Activated CD8-positive, alpha-beta memory T cell treated with anti-CD3 and anti-CD28 coated beads for 48 hours (primary cell): ENCODE measurements at places on chromosomes 3 and 15.

- no peak for DNase-seq
These were observed 6.6 kb downstream of the GPX1 start for GRCh38 chr3:49351521-49352011.

- no peak for DNase-seq
These were observed 327.1 kb downstream of the ZNF621 start for GRCh38 chr3:40851836-40852235.

GRCh38 chr15:56744701-56745683 lies 11.7 kb upstream of the ZNF280D start:
- DNase-seq = no peak

GRCh38 chr3:114308830-114309229 lies 15.0 kb downstream of the TIGIT start:
- no peak for DNase-seq

- DNase-seq = no peak
These were observed 29.3 kb downstream of the SLC4A7 start for GRCh38 chr3:27454914-27455313.

GRCh38 chr3:127426444-127427153 lies 138.8 kb upstream of the PRR20G start:
- no peak for DNase-seq

GRCh38 chr15:74432968-74433591 lies 678 bp downstream of the SEMA7A start:
- no peak for DNase-seq

DNA sequence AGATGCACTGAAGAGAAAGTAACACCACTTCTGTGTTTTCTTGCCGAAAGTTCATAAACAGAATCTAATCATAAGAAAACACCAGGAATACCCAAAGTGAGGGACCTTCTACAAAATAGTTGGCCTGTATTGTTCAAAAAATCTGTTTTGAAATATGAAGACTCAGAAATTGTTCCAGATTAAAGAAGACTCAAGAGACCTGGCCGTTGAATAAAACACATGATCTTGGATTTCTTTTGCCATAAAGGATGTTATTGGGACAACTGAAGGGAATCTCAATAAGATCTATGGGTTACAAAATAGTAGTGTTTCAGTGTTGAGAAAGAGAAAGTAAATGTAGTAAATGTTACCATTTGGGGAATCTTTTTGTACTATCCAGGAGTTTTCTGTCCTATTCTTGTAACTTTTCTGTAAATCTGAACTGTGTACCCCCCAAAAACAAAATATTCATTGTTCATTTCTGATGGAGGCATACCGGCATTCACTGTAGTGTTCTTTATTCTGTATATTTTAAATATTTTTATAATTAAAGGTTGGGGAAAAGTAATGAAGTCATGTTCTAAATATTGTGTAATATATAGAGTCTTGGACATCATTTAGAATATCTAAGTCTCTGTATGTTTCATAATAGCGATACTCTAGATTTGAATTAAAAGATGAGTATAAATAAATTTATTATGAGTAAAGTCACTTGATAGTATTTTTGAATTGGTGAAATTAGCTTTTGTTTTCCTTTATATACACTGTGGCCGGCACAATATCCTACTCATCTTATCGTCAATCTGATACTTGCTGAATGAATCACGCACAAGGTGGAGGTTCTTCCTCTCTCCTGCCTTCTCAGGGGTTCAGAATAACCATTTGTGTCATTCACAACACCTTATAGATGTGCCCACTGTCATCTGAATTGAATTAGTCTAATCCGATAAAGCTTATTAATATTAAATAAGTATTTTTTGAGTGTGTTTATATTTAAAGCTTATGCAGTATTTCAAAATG lies 66.7 kb downstream of the TRAK1 start:
- no peak for DNase-seq

GRCh38 chr3:113614402-113614801 lies 82.0 kb downstream of the USF3 start:
- DNase-seq = no peak

DNA sequence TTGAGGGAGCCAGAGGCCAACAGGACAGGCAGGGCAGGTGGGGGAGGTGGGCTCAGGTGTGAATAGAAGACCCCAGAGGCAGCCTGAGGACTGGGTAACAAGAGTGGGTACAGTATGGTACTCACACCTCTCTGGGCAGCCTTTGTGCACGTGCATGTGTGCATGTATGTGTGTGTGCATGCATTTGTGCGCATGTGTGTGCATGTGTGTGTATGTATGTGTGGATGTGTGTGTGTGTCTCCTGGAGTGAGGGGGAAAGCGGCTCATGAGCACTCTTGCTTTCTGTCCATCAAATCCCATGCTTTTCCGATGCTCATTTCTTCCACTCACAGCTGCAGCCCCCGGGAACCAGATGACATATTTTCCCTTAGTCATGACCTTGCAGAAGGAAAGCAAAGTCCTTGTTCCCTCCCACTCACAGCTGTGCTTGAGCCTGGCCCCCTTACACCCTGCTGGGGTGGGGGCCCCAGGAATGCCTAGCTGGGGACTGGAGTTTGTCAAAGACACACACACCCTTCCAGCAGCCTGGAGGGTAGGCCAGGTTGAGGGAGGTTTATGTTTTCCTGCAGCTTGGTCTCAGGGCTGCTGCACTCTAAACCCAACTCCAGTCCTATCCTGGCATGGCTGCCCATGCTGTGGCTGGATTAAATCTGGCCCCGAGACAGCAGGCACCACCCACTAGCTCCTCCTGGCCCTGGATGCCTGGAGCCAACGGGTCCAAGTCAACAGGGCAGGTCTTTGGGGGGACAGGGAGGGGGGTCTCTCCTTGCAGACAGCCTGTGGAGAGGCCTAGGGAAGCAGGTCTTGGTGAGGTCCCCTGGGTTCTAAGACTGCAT lies 22.5 kb downstream of the CCDC33 start:
- no peak for DNase-seq

- no peak for DNase-seq
These were observed 85.5 kb downstream of the FOXP1 start for GRCh38 chr3:71497971-71498444.

GRCh38 chr15:42152196-42152920 lies 4.1 kb downstream of the PLA2G4F start:
- DNase-seq = no peak

DNA sequence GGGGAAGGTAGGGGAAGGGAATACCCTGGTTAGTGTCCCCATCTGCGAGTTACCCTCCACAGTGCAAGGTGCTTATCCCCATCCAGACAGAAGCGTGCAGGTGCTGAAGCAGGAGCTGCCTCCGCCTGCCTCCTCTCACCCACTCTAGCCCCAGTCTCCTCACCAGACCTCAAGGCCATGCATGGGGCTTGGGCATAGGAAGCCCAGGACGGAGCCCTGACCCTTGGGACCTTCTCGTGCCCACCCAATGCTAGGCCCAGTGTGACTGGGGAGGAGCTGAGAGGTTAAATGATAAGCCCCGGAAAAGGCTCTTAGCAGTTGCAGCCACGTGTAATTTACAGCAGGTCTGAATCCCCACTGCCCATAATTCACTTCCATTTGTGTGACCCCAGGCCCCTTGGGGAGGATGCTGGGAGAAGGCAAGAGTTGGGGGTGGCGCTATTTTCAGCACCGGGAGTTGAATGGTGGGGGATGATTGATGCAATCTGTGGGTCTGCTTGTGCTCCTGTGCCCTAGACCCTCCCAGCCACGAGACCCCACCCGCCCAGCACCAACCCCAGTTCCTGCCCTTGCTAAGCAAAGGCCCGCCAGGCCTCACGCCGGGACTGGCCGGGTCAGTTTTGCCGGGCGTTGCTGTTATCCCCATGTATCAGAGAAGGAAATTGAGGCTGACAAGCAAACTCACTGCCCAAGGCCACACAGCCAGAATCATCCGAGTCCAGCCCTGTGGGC lies 14.5 kb upstream of the PLXND1 start:
- no peak for DNase-seq

GRCh38 chr3:183400352-183400751 lies 28.1 kb downstream of the MCF2L2 start:
- DNase-seq = no peak

- DNase-seq = no peak
These were observed 25.5 kb upstream of the ATP8B4 start for GRCh38 chr15:50144341-50145120.
